ENCODE measurements at places on chromosomes 7 and 10.

- DNase-seq = peak; percentile 78
Observed at GRCh38 chr10:76051007-76051936, 619.8 kb downstream of the LRMDA start.

DNA sequence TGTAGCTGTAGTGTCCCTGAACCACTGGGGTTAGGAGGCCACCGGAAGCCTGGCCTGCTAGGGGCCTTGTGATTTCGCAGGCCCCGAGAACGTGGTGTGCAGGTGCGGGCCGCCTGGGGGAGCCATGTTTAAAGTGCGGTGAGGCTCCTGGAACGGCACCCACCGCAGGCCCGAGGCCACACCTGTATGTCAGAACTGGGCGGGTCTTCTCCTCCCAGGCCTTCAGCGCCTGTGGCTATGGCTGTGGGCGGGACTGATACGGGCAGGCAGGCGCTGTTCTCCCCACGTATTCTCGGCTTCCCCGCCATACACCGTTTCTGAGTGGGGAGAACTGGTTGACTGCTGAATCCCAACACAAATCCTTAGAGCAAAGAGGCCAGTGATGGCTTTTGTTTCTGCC is 74.8 kb downstream of the DNAJB6 start:
- no peak for DNase-seq

- no peak for DNase-seq
Observed at GRCh38 chr7:104366390-104366789, 38.0 kb downstream of the LHFPL3 start.

DNA sequence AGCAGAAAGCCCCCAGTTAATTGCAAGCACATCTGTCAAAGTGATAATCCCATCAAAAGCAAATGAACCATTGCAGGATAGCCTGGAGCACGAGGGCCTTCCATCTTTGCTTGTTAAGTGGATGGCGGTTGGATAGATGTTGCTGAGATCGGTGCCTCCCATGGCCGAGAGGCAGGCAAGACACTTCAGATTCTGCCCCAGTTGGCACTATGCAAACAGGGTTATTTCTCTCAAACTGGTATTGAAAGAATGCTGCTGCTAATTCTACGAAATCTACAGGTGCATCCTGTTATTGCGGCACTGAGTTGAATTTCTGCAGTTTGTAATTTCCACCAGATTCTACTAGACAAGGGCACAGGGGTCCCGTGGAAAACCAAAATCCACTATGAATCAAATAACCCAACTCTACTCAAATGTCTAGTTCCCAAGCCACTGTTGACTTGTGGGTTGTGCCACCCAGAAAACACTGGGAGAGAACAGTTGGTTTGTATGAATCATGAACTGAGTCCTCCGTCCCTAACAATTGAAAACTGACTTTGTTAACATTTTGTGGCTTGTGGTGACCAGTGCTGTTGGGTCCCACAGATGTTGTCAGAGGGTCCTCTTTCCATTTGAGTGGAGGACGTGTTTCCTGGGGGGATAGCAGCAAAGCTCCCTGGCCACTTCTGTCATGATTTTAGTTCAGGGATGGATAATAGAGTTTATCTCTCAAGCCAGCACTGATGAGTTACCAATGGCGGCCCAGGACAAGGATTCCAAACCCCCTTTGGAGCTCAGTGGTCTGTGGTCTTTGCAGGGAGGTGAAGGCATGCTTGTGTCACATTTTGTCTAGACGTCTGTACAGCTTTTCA is 7.1 kb upstream of the IL2RA start:
- no peak for DNase-seq

DNA sequence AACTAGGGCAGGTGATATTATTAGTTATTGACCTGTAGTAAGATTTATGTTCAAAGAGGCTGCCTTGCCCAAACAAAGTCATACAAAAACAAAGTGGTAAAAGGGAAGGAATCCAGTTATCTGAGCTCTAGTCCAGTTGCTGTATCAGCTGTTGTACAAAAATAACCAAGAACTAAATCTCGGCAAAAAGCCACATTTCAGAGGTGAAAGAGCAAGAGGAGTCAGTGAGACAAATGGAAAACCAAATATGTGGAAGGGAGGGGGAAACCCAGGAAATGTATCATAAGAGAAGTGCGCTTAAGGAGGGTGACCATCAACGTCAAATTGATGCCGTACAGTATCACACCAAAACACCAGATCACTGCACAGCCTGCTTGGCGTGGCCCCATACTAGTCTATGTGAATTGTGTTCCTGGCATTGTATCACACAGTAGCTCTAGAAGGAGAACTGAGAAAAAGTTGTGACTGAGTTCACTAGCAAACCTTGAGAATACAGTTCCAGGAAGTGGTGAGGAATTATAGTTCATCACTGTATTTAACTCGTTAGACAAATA is 6.4 kb downstream of the AGBL3 start:
- DNase-seq = no peak

DNA sequence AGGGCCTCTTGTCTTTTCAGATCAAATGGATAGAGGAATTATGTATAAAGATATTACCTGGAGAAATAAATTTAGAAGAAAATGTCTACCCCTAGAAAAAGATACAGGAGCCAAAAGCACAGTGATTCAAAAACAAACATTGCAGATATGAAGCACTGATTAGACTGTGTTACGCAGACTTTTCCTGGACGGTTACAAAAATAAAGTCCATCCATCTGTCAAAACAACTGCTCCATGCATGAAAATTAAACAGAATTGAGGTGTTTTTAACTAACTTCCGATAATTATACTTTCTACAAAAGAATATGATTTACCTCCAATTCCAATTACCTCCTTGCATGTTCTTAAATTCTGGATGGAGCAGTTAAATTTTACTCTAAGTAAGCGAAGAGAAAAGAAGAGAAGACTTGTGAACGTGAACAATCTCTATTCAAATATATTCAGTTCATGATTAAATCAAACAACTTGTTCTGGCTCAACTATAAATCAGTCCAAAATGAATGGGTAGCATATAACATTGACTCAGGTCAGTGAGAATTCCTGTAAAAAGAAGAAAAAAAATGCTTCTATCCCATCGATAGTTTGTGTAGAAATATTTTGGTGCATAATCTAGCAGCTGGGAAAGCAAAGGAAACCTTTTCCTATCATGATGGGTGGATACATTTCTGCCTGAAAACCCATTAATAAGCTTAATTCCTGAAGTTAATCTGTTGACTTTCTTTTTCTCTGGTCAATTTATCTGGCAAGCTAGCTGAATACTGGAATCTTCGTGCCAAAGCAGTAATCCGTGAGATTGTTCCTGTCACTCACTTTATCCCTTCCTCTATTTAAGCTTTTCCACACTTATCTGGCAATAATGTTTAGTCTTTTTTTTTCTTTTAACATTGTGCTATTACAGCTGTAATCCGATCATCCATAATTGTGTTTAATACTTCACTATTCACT is 80.4 kb downstream of the SEMA3A start:
- DNase-seq = no peak

GRCh38 chr10:122301055-122301810 is 30.1 kb downstream of the BTBD16 start:
- no peak for DNase-seq

DNA sequence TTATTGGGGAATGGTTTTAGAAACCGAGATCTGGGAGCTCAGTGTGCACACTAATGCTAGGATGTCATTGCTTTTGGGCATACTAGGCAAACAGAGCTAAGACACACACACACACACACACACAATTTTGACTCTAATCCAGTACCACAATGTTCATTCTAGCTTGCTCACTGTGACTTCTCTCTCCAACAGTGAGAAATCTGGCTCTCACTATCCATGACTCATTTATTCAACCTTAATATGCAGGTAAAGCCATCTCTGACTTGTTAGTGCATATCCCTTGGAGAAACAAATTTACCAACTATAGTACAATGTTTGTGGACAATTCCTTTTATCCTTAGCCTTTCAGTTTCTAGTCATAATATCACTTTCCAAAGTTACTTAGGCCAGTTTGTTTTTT is 5.9 kb upstream of the BMS1 start:
- no peak for DNase-seq

Measured in SK-N-DZ (cell line).